ENCODE measurements at places on chromosomes 5 and 9.

- no peak for DNase-seq
Observed at GRCh38 chr5:87924436-87924835, 344.2 kb downstream of the TMEM161B start.

GRCh38 chr5:21684992-21685391, 1168.2 kb downstream of the CDH12 start:
- DNase-seq: no peak

GRCh38 chr5:6837519-6838110, 124.4 kb downstream of the TENT4A start:
- DNase-seq: no peak

- no peak for DNase-seq
Observed at GRCh38 chr9:119044806-119045205, 324.4 kb downstream of the BRINP1 start.

DNA sequence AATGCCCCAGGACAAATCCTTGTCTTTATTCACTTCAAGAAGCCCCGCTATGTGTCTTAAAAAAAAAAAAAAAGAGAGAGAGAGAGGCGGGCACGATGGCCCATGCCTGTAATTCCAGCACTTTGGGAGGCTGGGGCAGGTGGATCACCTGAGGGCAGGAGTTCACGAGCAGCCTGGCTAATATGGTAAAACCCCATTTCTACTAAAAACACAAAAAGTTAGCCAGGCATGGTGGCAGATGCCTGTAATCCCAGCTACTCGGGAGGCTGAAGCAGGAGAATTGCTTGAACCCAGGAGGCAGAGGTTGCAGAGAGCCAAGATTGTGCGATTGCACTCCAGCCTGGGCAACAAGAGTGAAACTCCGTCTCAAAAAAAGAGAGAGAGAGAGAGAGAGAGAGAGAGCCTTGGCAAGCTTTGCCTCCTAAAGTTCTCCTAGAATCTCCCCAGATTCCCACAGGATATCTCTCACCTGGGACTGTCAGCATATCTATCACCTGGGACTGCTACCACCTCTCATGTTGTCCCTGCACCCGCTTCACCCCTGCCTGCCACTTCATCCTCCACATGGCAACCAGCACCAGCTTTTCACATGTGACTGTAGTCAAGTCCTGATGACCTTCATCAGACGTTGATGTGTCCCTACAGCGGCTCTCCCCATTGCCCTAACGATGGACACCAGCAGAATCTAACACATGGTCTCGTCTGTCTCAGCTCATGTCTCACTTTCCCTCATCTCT, 5.8 kb downstream of the ITK start:
- no peak for DNase-seq

DNA sequence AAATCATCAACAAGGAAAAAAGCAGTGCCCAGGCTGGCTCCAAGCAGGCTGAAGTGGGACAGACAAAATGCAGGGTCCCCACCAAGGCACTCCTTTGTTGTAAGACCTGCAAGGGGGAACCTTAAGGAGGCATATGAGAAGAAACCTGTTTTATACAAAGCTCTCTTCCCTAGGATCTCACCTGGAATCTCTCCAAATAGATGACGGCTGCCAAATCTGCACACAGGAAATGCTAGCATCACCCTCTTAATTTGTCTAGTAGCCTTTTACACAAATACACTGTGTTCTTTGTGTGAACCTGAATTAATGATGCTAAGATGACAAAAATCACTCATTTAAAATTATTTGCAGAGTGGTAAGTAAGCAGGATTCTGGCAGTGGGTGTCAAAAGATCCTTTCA, 280.2 kb downstream of the SPOCK1 start:
- DNase-seq: no peak

DNA sequence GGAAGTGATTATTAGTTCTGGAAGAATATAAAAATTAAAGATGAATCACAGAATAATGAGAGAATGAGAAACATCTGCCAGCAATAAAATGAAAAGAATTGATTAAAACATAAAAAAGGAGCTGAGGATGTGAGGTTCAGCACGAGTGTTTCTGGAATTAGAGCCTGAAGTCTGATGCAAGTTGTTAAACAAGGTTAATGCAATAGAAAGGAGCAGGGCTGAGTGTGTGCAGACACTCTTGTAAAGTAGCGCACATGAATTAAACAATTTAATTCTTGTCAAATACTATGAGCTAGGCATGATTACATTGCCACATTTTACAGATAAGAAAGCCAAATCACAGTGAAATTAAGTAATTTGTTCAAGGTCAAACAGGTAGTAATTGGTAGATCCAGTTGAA, 384.2 kb downstream of the TAF11L14 start:
- DNase-seq: no peak

GRCh38 chr5:167759057-167759821, 532.2 kb upstream of the WWC1 start:
- no peak for DNase-seq

DNA sequence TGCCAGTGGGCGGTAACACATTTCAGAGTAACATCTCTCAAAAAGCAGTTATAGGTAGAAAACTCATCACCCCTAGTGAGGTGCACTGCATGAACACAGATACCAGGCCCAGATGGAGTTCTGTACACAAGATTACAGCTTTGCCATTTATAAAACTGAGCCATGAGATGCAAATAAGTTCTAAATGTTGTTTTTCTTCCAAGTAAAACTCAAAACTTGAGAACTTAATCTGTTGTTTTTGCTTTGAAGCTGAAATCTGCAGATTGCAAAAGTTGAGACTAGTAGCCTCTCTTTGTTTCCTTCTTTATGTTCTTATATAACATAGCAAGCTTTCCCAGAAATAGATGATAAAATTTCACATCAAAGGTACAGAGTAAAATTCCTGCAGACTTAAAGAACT, 434.1 kb downstream of the PLK2 start:
- no peak for DNase-seq

GRCh38 chr5:88785746-88786565, 97.0 kb downstream of the MEF2C start:
- DNase-seq: no peak

DNA sequence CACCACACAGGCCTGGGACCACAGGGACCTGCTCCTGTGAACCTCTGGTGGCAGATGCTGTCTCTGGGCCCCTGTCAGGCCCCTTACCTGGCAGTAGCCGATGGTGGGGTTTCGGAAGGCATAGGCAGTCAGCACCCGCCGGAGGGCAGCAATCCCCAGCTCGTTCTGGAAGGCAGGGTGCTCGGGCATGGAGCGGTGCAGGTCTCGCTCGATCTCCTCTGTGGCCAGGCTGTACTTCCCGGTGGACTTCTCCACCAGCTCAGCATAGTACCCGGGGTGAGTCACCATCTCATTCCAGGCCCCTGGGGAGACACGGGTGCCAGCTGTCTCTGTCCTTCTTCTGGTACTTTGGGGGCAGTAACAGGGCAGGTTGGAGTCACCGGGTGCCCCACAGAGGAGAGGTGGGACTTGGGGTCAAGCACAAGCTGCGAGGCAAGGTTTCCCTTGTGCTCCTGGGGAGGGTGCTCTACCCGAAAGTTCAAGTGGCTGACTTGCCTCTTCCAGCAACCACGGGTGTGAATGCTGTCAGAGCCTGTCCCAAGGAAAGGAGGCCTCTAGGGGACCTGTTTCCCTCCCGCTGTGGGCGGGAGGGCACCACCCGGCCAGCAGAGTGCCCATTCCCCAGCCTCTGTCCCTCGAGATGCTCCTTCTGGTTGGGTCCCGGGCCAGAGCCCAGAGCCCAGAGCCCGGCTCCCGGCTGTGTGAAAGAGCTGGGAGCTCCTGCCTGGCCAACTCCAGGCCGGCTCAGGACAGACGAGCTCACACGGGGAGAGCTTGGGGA, 19.8 kb upstream of the MRNIP start:
- DNase-seq: no peak

DNA sequence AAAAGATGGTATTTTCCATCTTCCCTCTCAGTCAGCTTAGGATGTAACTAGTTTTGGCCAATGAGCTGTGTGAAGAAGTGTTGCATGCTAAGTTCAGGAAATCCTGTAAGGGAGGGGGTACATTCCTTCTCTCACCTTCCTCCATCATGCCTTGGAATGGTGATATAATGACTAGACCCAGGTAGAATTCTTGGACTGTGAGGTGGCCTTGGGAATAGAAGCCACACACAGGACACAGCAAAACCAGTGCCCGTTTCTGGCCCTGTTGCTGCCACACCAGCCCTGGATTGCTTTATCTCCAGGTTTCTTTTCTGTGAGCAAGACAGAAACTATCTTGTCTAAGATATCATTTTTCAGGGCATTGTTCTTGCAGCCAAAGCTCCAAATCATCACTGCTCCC, 10.5 kb upstream of the ZNF354A start:
- no peak for DNase-seq

GRCh38 chr5:95949810-95950209, 11.8 kb downstream of the ELL2 start:
- no peak for DNase-seq

DNA sequence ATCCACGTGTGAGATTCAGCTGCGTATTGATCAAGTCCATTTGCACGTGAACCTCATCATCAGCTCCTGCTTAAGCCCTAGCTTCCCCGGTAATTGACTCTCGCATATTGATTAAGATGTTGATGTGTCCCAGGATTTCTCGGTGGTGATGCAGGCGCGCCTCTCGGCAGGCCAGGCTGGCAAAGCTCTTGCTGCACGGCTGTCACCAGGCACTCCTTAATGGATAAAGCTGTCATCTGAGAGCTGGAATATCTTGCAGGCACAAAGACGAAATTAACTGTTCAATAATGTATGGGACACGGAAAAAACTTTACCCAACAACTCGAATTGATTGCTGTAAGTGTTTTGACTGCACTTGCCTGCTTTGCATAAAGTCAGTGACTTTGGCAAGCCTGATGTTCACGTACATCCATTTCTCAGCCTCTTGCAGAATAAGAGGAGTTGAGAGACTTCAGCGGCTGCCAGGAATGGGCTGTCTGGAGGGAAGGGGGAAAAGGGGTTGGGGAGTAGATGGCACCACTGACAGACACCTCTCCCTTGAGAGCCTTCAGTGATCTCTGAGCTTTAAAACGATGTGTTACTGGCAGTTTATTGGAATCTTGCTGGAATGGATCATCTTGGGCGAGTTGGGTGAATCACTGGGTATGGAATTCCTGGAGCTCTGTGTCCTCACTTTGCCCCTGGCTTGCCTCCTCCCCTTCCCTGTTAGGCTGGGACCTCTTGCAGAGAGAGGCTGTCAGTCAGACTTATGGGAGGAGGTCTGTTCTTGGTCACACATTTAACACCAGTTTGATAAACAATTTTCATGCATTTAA, 650.3 kb downstream of the CCDC171 start:
- peak; percentile 20 for DNase-seq

DNA sequence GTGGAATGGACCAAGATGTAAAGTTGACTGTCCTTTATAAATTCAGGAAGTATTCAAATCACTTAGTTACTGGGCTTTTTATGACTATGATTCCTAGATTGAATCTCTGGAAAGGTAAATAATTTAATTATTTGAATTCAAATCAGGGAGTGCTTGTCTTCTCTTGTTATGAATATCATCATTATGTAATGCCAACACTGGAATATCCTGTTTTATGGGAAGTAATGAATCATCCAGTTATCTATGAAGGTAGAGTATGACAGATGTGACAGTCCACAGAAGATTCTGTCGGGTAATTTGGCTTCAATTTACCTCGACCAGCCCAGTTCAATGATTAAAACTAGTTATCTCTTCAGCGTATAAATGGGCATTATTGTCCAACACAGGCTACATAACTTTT, 141.0 kb upstream of the NUDT12 start:
- DNase-seq: peak; percentile 52

DNA sequence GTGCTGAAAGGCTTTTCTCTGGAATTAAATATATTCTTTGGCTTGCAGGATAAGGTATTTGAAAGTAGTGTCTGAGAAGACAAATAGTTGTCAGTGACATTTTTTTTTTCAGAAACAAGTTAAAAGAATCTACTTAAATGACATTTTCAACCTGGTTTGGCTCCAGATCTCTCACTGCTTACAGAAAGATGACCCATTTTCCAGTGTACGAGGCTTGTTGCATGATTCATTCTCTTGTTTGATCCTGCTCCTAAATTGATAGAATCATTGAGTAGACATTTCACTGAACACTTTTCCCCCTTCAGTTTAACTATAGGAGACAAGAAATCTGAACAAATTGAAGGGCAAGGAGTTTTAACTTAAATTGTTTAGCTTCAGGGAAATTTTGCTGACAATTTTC, 546.1 kb downstream of the ZNF608 start:
- no peak for DNase-seq

GRCh38 chr9:91146391-91147019, 215.2 kb downstream of the AUH start:
- no peak for DNase-seq

- peak; percentile 84 for DNase-seq
Observed at GRCh38 chr5:169302491-169303118, 1.7 kb upstream of the SLIT3 start.

GRCh38 chr5:60836131-60836530, 7.9 kb downstream of the ELOVL7 start:
- DNase-seq: no peak

- no peak for DNase-seq
Observed at GRCh38 chr5:124502551-124502950, 243.9 kb downstream of the ZNF608 start.

GRCh38 chr5:10750909-10751308, 10.1 kb downstream of the DAP start:
- DNase-seq: no peak

- DNase-seq: no peak
Observed at GRCh38 chr9:133246991-133247390, 28.0 kb downstream of the ABO start.

- DNase-seq: no peak
Observed at GRCh38 chr5:141969783-141970771, 1.2 kb downstream of the RNF14 start.

GRCh38 chr5:58149746-58150145, 310.1 kb downstream of the PLK2 start:
- DNase-seq: no peak

DNA sequence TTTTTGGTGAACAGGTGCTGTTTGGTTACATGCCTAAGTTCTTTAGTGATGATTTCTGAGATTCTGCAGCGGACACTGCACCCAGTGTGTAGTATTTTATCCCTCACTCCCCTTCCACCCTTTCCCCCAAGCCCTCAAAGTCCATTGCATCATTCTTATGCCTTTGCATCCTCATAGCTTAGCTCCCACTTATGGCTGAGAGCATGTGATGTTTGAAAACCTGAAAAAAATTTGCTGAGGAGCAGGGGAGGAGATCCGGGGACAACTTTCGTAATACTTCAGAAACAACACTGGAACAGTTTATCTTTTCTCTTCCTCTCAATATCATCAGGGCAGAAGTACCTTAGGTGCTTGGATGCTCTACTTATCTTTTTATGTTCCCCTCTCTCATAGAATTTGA, 226.4 kb downstream of the ADAMTS6 start:
- DNase-seq: no peak

Data from SK-N-DZ (cell line).